BJ (cell line): ENCODE measurements at places on chromosomes 3 and 15. TPM values are rescaled to one million over a fixed set of nuclear protein-coding genes. Genes with fewer than 3 reads are reported as not detected.

- DNase-seq, result no peak
Measured at GRCh38 chr3:120089089-120089488, 5.2 kb downstream of the GSK3B start.

DNA sequence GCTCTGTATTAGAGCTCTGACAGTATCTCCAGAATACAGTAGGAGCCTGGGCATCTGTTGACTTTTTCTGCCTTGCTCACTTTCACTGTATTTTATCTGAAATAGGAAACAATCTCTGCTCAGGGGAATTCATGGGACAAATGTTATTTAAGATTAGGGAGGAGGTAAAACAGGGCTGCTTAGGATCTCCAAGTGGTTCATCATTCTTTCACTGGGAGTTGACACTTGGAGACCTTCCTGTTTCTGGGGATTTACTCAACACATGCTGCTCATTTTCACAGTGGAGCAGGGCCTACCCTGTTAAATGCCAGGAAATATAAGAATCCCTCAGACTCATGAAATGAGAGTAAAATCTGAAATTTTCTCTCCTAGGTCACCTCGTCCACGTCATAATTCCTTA, 185.5 kb downstream of the GAP43 start:
- no peak for DNase-seq

DNA sequence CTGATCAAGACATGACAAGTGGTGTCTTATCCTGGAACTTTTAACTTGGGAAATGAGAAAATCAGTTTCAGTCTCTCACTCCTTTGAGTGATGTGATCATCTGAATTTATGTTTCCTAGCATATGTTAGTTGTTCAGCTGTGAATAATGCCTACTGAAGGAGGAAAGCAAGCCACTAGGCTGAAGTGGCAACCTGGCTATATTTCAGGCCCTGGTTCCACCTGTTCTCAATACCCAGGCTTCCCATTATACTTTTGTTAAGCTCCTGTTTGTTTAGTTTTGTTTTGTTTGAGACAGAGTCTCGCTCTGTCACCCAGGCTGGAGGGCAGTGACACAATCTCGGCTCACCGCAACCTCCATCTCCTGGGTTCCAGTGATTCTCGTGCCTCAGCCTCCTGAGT, 243.8 kb downstream of the ALCAM start:
- DNase-seq, result no peak

DNA sequence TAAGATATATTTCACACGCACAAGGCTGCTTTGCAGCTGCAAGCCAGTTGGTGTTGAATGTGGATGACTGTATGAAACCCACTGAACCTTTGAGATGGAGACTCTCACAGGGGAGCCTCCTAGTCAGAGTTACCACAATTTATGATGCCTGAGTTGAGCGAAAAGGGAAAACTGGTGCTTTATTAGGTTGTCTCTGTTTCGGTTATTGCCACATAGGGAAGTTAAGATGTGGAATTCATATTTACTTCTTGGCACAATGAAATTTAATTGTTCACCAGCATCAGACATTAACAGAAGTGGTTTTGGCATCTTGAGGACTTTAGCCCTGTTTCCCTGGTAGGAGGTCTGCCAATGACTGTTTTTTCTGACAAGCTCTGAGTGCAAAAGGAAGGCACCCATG, 358.2 kb downstream of the SQOR start:
- DNase-seq, result no peak

- DNase-seq, result no peak
Measured at GRCh38 chr15:90042766-90043529, 41.8 kb downstream of the ZNF710 start.

GRCh38 chr3:129526121-129526900, 2.1 kb upstream of the RHO start:
- DNase-seq, result no peak

DNA sequence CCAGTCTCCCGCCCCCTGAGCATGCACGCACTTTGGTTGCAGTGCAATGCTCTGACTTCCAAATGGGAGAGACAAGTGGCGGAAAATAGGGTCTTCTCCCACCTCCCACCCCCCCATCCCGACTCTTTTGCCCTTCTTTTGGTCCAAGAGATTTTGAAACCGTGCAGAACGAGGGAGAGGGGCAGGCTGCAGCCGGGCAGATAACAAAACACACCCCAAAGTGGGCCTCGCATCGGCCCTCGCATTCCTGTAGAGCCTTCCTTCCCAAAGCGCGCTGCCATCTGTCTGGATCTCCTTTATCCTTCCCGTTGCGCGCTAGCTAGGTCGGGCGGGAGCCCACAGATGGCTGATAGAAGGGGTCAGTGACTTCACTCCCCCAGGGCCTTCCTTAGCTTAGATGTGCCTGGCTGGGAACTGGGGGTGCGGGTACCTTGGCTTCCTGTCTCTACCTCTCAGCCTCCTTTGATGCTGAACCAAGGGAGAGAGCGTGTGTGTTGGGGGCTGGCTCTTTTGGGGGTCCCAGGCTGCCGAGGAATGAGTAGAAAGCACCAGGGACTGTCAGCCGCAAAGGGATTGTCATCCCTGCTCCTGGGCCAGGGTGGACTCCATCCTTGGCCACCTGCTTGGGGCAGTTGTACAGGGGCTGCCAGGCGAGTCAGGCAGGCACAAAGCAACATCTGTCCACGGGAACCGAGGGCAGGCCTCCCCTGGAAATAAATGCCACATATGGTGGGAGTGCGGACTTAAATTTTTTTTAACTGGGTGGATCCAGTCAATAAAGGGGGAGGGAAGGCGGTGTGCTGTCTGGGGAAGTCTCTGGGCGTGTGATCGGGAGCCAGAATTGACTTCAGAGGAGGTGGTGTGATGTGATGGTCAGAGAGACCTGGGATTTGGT, 1.8 kb downstream of the SMAD3 start:
- no peak for DNase-seq

- DNase-seq, result peak; percentile 63
Measured at GRCh38 chr3:175951047-175951694, 1092.0 kb downstream of the NAALADL2 start.

DNA sequence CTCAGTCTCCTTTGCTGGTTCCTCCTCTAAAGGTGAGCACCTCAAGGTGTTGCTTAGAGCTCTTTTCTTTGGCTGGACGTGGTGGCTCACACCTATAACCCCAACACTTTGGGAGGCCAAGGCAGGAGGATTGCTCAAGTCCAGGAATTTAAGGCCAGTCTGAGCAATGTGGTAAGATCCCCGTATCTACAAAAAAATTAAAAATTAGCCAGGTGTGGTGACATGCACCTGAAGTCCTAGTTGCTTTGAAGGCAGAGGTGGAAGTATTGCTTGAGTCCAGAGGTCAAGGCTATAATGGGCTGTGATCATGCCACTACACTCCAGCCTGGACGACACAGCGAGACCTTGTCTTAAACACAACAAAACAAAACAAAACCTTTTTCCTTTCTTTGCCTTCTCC, 28.3 kb downstream of the TOPBP1 start:
- DNase-seq, result no peak

GRCh38 chr3:152385761-152386160, 117.0 kb downstream of the MBNL1 start:
- peak; percentile 80 for DNase-seq

DNA sequence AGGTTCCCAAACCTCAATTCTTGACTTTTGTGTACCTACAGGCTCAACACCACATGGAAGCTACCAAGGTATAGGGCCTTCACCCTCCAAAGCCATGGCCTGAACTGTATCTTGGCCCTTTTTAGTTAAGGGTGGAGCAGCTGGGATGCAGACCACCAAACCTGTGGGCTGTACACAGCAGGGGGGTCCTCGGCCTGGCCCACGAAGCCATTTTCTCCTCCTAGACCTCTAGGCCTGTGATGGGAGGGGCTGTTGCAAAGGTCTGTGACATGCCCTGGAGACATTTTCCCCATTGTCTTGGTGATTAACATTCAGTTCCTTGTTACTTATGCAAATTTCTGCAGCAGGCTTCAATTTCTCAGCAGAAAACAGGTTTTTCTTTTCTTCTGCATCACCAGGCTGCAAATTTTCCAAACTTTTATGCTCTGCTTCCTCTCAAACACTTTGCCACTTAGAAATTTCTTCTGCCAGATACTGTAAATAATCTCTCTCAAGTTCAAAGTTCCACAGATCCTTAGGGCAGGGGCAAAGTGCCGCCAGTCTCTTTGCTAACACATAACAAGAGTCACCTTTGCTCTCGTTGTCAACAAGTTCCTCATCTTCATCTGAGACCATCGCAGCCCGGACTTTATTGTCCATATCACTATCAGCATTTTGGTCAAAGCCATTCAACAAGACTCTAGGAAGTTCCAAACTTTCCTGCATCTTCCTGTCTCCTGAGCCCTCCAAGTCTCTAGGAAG, 90.9 kb upstream of the PLXND1 start:
- no peak for DNase-seq

DNA sequence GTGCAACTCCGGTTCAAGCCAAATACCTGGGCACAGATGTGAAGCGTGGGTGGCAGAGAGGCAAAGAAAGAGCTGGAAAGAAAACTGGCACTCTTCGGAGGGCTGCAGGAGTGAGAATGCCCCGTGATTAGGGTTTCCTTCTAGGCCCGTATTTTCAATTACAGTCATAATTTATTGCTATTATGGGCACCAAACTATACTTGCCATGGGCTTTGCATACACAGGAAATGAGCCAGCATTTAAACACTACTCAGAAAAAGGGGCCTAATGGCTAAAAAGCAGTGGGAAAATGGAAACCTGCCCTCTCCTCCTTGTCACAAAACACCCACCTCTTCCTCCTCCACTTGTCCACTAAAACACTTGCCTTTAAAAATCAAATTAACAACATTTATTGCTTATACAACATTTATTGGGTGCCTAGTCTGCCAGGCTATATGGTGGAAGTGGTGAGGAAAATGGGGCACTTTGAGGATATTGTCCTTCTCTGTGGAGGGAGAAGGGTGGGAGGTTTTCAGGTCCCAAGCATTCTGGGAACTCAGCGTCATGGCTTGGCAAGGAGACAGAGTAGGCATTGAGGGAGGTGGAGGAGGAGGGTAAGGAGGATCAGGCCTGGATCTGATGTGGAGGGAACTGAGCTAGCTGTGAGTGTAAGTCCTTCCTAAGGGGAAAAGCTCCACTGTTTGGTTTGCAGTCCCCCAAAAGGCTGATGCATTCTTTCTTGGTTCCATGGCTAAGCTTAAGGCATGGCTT, 160.9 kb downstream of the SLCO3A1 start:
- no peak for DNase-seq

DNA sequence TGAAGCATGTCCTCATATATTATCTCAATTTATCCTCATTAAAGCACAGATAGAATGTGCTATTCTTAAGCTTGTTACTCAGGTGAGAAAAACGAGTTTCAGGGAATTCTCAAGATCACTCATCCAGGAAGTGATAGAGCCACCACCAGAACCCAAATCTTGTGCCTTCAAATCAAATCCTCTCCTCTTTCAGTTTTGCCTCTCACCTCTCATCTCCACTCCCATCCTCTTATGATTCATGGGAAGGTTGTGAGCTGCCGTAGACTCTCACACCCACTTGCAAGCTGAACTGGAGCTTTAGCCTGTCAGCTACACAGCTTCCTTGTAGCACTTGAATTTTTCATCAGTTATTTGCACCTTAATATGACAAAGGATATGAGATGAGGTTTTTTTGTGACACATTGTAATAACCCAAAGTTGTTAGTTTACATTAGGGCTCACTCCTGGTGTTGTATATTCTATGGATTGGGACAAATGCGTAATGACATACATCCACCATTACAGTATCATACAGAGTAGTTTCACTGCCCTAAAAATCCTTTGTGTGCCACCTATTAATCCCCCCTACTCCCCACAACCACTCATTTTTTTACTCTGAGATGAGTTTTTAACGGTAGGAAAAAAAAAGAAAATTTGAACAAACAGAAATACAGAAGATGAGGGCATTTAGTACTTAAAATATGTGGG, 25.7 kb downstream of the GPR15 start:
- no peak for DNase-seq

DNA sequence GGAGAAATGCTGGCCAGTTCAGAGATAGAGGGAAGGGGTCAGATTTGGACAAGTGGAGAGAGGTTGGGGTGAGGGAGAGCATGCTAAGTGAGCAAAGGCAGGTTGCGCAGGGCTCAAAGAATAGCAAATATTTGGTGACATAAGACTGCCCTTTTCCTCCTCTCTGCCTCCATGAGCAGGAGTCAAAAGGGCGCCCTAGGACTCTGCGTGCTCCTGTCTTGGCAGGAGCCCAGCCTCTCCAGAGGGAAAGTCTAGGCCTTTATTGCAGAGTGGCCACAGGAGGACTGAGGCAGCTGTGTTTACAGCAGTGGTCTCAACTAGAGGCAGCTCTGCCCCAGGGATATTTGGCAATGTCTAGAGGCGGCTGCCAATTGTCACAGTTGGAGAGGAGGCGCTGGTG, 165.6 kb downstream of the FAM43A start:
- DNase-seq, result no peak

DNA sequence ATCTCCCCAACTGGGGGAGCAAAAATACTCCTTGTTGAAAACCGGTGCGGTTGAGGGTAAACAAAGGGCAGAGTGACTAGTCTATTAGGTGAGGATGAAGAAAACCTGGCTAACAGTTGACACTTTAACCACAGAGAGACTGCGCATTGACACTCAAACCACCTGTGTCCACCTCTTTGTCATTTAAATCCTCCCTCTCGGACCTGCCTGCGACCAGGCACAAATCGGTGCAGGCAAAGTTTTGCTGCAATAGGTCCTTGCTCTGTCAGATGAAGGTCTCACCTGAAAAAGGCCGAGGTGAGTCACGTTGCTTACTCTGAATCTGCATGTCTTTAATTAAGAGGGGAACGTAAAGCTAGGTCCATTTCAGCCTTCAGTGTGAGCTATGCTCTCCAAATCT, 494.1 kb upstream of the DPPA4 start:
- DNase-seq, result no peak

- no peak for DNase-seq
Measured at GRCh38 chr3:32996755-32997091, 45.3 kb downstream of the CCR4 start.

DNA sequence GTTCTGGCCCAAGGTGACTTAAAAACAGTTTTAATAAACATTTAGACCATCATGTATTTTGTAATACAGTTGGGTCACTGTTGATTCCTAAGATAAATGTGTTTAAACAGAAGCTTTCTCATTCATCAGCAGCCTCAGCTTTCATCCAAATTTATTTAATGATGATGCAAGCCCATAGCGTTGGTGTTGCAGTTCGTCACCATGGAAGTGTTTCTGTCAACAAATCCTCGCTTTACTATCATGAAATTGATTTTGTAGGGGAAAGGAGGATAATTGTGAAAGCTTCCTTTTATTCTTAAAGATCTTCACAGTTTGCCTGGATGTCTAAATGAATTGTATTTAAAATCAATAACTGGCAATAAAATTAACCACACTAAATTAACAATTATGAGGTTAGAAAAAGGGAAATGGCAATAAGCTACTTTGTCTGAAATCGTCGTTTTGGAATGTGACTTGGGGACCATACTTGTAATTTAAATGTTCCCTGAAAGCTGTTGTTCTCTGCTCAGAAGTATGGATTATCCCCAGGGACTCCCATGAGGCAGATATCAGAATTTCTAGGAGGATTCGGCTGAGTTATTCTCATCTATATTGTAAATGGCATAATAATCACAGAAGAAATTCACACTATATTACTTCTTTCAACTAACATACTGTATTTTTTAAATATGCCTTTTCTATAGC, 29.0 kb downstream of the CMSS1 start:
- DNase-seq, result no peak

ZBTB20 gene
- polyA plus RNA-seq, result 4.7 and 6.0 TPM in 2 replicates

GUCA1C gene
- polyA plus RNA-seq, result not detected in 2 replicates

HTR3E gene
- polyA plus RNA-seq, result not detected in 2 replicates

PSTPIP1 gene
- not detected in 2 replicates for polyA plus RNA-seq

STAC gene
- polyA plus RNA-seq, result 40.5 and 42.0 TPM in 2 replicates

LRTM1 gene
- polyA plus RNA-seq, result not detected in 2 replicates
